ENCODE measurements at places on chromosomes 7 and 10. TPM values are rescaled to one million over a fixed set of nuclear protein-coding genes. Genes with fewer than 3 reads are reported as not detected.

DNA sequence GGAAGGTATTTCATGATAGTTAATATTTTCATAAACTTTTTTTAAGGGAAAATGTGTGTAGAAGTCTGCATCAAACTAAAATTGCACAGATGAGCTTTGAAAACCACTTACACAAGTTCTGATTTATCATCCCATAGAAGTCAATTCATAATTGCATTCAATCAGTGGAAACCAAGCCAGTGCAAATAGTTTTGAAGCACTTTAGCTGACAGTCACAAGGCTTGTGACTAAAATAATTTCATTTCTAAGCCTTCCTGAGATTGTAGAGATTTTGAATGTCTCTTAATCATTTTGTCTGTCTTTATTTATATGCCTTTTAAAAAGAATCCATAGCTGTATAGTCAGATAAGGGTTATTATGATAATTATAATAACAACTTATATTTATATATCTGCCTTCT lies 41.4 kb downstream of the EXOC4 start:
- DNase-seq: no peak
- peaks cover 71% of the 10 kb centered on the region for H3K4me1 ChIP-seq
- peak overlapping the region; percentile 20 for H3K4me3 ChIP-seq
- H3K27me3 ChIP-seq: no peaks in the 10 kb centered on the region
- H3K36me3 ChIP-seq: peaks cover 6% of the 10 kb centered on the region
- peak overlapping the region; percentile 65 for H3K27ac ChIP-seq

DNA sequence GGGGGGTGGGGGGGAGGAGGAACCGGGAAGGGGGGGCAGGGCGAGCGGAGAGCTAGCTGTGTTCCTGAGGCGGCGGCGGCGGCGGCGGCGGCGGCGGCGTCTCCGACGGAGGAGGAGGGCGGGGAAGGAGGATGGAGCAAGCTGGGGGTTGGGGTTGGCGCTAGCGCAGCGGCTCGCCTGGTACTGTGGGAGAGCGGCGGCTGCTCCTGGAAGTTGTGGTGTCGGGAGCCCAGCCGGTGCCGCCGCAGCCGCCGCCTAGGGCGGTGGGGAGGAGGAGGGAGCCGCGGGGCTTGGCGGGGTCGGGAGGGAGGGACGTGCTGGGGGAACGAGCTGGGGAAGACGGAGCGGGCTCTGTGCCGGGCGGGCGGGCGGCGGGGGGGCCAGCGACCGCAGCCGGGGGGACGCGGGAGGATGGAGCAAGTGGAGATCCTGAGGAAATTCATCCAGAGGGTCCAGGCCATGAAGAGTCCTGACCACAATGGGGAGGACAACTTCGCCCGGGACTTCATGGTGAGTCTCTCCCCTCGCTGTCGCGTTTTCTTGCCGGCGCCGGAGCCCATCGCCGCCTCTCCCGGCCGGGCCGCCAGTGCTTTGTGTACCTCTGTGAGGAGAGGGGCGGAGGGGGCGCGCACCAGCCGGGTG lies at the start of gene PTPN12:
TSS of gene PTPN12 (plus strand) at position 160 of the 642 bp plus-strand sequence. CDS start at position 412, 252 bp downstream.
- DNase-seq: no peak
- H3K36me3 ChIP-seq: no peaks in the 10 kb centered on the region
- H3K27me3 ChIP-seq: no peaks in the 10 kb centered on the region

- H3K4me3 ChIP-seq: no peak overlapping the region
- H3K27ac ChIP-seq: no peak overlapping the region
- no peak for DNase-seq
- no peaks in the 10 kb centered on the region for H3K36me3 ChIP-seq
Observed at GRCh38 chr10:125639846-125640245, 43.1 kb downstream of the TEX36 start.

DNA sequence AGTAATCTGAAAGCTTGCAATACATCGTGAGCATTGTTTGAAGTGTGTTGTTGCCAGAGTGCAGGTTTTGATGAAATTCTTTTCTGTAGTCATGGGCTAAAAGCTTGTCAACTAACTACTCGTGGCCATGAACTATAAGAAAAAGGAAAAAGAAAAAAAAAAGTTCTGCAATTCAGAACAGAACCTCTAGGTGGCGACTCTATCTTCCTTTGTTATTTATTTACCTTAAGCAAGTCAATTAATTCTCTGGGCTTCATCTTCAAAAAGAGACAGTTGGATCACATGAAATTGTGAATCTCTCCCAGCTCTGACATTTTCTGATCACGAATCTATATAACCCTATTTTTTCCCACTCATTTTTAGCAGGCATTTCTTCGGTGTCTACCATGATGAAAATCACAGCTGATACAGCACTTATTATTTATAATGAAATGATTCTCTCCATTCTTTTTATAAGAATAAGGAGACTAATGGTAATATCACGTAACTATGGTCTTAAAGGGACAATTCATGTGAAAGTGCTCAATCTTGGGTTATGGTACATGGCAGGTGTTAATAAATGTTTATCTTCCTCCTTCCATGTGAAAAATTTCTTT lies 18.8 kb downstream of the TMEM196 start:
- no peaks in the 10 kb centered on the region for H3K36me3 ChIP-seq
- H3K27ac ChIP-seq: no peak overlapping the region
- H3K27me3 ChIP-seq: no peaks in the 10 kb centered on the region
- H3K4me1 ChIP-seq: no peaks in the 10 kb centered on the region
- no peak overlapping the region for H3K4me3 ChIP-seq
- DNase-seq: no peak

DNA sequence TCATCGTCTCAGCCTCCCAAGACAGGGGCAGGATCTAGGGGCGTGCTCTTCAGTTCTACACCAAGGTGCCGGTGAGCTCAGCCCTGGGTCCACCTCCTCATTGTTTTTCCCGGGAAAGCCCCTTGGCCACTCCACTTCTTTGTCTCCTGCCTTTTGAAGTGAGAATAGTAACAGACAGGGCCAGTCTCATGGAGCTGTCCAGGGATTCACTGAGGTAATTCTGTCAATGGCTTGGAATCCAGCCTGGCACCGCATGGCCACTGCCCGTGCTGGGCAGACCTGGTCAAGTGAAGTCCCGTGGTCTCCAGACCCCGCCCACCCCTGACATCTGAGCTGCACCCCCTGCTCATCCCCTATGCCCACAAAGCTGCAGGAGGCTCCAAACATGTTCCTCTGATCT lies 138.9 kb downstream of the TNS3 start:
- no peaks in the 10 kb centered on the region for H3K27me3 ChIP-seq
- peaks cover 48% of the 10 kb centered on the region for H3K4me1 ChIP-seq
- no peak overlapping the region for H3K27ac ChIP-seq
- no peak for DNase-seq
- H3K4me3 ChIP-seq: no peak overlapping the region

Gene ATP6V0E2
- total RNA-seq: 3.7 TPM

GRCh38 chr7:90347759-90348158 lies 1.2 kb downstream of the GTPBP10 start:
- peak overlapping the region; percentile 83 for H3K4me3 ChIP-seq
- peaks cover 11% of the 10 kb centered on the region for H3K4me1 ChIP-seq
- H3K27me3 ChIP-seq: no peaks in the 10 kb centered on the region
- H3K36me3 ChIP-seq: no peaks in the 10 kb centered on the region
- DNase-seq: no peak

- no peak overlapping the region for H3K27ac ChIP-seq
- DNase-seq: no peak
- H3K4me1 ChIP-seq: no peaks in the 10 kb centered on the region
- H3K36me3 ChIP-seq: no peaks in the 10 kb centered on the region
- no peak overlapping the region for H3K4me3 ChIP-seq
Observed at GRCh38 chr10:119320981-119321380, 113.6 kb downstream of the GRK5 start.

GRCh38 chr10:118978998-118979350 lies 50.5 kb upstream of the NANOS1 start:
- no peaks in the 10 kb centered on the region for H3K4me1 ChIP-seq
- no peak overlapping the region for H3K27ac ChIP-seq
- H3K27me3 ChIP-seq: no peaks in the 10 kb centered on the region
- H3K36me3 ChIP-seq: no peaks in the 10 kb centered on the region
- DNase-seq: no peak

Gene NPY4R
- total RNA-seq: not detected

DNA sequence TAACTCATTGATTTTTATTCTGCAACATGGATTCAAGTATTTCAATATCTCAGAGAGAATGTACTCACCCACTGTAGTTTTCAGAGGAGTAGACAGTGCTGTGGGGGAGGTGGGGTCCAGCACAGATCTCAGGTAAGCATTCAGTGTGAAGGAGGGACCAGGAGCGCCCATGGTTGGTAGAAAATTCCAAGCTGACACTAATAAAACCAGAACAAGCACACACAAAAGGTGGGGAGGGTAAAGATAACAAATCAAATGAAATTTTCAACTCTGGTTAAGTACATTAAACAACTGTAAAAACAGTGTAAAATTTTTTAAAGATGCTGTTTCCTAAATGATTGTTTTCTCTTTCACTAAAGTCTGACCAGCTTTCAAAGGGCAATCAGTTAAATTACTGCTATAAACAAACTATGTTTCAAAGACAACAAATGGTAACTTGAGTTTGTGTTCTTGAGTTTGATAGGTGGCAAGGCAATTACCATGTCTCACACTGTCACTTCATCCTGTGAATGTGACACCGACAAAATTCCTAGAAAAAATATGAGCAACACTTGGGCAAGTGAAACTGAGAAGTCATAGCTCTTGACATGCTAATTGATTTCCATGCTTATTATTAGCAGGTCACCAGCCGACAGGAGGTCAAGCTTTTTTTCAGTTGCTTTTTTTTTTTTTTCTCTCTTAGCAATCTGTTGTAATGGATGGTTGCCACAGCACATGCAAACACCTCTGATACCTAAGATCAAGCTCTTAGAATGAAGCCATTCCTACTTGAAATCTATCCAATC lies 205.8 kb upstream of the SLC26A5 start:
- H3K36me3 ChIP-seq: no peaks in the 10 kb centered on the region
- no peak for DNase-seq

Gene SPDYE6
- not detected for total RNA-seq

DNA sequence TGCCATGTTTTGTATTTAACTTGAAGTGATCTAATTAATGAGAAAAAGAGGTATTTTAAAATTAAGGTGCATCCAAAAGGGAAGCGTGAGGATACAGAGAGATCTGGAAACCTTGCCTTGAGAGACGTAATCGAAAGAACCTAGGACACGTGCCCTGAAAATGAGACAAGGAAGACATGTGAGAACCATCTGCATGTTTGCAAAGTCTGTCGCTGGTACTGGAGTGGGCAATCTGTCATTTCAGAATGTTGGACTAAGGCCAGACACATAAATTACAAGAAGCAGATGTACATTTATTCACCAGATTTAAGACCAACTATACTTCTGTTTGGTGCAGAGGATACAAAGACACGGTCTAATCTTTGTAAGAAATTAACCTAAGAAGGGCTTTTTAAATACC lies 9.2 kb downstream of the AGR2 start:
- H3K4me3 ChIP-seq: no peak overlapping the region
- no peak for DNase-seq

Gene OPN1SW
- total RNA-seq: not detected

- H3K27me3 ChIP-seq: no peaks in the 10 kb centered on the region
- no peak overlapping the region for H3K4me3 ChIP-seq
Observed at GRCh38 chr7:91526404-91526803, 262.2 kb downstream of the FZD1 start.

Gene WDFY4
- 0.69 TPM for total RNA-seq

DNA sequence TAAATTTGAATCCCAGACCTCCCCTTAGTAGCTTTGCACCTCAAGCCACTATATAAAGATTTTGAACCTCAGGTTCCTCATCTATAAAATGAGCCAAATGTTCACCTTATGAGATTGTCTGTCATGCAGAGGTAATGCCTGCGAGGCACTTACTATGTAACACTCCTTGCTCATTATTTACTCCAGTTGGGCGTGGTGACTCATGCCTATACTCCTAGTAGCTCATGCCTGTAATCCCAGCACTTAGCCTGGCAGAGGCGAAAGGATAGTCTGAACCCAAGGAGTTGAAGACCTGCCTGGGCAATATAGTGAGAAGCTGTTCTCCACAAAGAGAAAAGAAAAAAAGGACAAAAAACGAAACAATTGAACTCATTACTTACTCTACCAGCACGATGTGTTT lies 82.2 kb downstream of the MDFIC start:
- H3K4me3 ChIP-seq: no peak overlapping the region
- H3K36me3 ChIP-seq: no peaks in the 10 kb centered on the region
- H3K27ac ChIP-seq: no peak overlapping the region
- DNase-seq: no peak
- peaks cover 18% of the 10 kb centered on the region for H3K4me1 ChIP-seq

- H3K4me3 ChIP-seq: no peak overlapping the region
- H3K27ac ChIP-seq: no peak overlapping the region
- no peaks in the 10 kb centered on the region for H3K27me3 ChIP-seq
- no peaks in the 10 kb centered on the region for H3K4me1 ChIP-seq
Observed at GRCh38 chr10:62183442-62183841, 85.2 kb downstream of the RTKN2 start.

Gene CPN1
- total RNA-seq: not detected

DNA sequence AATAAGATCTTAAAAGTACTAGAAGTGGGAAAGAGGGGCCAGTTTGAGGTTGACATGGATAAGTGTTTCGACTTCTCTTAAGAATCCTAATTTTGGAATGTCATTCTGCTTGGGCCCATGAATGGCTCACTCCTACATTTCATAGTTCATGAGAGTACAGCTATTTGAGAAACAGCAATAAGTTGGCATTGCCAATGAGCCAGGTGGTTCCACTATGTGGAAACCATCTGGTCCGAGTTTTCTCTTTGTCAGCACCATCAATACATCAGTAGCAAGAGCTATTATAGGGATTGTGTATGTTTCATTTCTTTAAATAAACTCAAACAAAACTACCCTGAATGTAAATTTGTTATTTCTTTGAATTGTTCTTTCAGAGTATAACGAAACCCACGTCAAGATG lies 78.1 kb upstream of the NEBL start:
- no peaks in the 10 kb centered on the region for H3K27me3 ChIP-seq
- DNase-seq: no peak
- H3K4me3 ChIP-seq: no peak overlapping the region
- H3K36me3 ChIP-seq: no peaks in the 10 kb centered on the region
- no peaks in the 10 kb centered on the region for H3K4me1 ChIP-seq

Gene DDX50
- 22.8 TPM for total RNA-seq

Gene SCART1
- total RNA-seq: 1.8 TPM

Gene RPEL1
- not detected for total RNA-seq

GRCh38 chr7:115449689-115450088 lies 527.8 kb downstream of the MDFIC start:
- H3K36me3 ChIP-seq: no peaks in the 10 kb centered on the region
- no peaks in the 10 kb centered on the region for H3K27me3 ChIP-seq
- DNase-seq: no peak
- H3K4me1 ChIP-seq: no peaks in the 10 kb centered on the region
- no peak overlapping the region for H3K4me3 ChIP-seq

DNA sequence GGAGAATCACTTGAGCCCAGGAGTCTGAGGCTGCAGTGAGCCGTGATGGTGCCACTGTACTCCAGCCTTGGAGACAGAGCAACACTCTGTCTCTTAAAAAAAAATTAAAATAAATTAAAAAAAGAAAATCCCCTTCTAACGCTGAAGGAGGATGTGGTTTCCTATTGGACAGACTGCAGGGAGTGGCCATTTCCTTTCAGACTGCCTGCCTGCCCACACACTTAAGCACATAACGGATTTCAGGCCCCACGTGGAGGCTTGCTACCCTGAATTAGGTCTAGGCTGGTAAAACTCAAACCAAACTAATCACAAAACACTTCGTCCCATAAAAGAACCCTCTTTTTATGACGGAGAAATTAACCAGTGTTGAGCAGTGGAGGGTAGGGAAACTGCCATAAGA lies 34.0 kb downstream of the GATA3 start:
- peaks cover 4% of the 10 kb centered on the region for H3K27me3 ChIP-seq
- H3K4me3 ChIP-seq: no peak overlapping the region
- H3K4me1 ChIP-seq: no peaks in the 10 kb centered on the region
- H3K27ac ChIP-seq: no peak overlapping the region

Gene OR13A1
- total RNA-seq: not detected

Gene TRIL
- 1.5 TPM for total RNA-seq
